ENCODE measurements at places on chromosomes 3 and 15. TPM values are rescaled to one million over a fixed set of nuclear protein-coding genes. Genes with fewer than 3 reads are reported as not detected.

GABRR3 gene
- total RNA-seq = not detected

SLTM gene
- 54.9 TPM for total RNA-seq

TGM5 gene
- not detected for total RNA-seq

CFAP100 gene
- total RNA-seq = not detected

GOLGA6L4 gene
- total RNA-seq = 0.83 TPM

All from smooth muscle cell of the coronary artery (primary cell).